Nephron progenitor cell (in vitro differentiated cells): ENCODE measurements at places on chromosomes 2 and 18.

GRCh38 chr18:67463829-67464228, 52.7 kb downstream of the DSEL start:
- H3K4me3 ChIP-seq, result no peak overlapping the region
- H3K4me1 ChIP-seq, result no peaks in the 10 kb centered on the region
- peaks cover 6% of the 10 kb centered on the region for H3K36me3 ChIP-seq
- DNase-seq, result no peak
- H3K27me3 ChIP-seq, result no peaks in the 10 kb centered on the region
- H3K27ac ChIP-seq, result no peak overlapping the region

- no peak overlapping the region for H3K27ac ChIP-seq
- no peak for DNase-seq
- peaks cover 46% of the 10 kb centered on the region for H3K27me3 ChIP-seq
- peaks cover 8% of the 10 kb centered on the region for H3K36me3 ChIP-seq
Observed at GRCh38 chr2:150127346-150127990, 360.0 kb downstream of the RND3 start.

DNA sequence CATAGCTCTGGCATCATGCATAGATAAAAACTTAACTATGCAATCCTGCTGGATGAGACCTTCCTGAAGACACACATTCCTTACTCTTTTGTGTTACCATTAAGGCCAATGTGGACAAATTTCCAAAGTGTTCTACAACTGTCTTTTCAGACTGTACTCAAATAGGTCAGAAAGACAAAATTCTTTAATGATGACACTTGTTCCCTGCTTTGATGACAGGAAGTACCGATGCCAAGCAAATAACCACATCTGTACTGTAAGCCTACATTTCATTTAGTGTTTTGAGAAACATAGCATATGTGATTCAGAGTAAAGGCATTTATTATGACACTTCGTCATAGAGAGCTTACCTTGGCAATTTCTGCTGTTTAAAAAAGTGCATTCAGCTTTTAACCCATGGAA, 55.0 kb downstream of the PMAIP1 start:
- DNase-seq, result no peak
- no peaks in the 10 kb centered on the region for H3K36me3 ChIP-seq
- H3K4me3 ChIP-seq, result no peak overlapping the region
- peaks cover 11% of the 10 kb centered on the region for H3K27me3 ChIP-seq
- H3K4me1 ChIP-seq, result no peaks in the 10 kb centered on the region

- DNase-seq, result peak; percentile 41
- H3K4me1 ChIP-seq, result peaks cover 16% of the 10 kb centered on the region
- peak overlapping the region; percentile 33 for H3K27ac ChIP-seq
- no peaks in the 10 kb centered on the region for H3K27me3 ChIP-seq
Observed at GRCh38 chr18:53698907-53699306, 525.6 kb downstream of the MBD2 start.

- peaks cover 17% of the 10 kb centered on the region for H3K27me3 ChIP-seq
- no peak overlapping the region for H3K4me3 ChIP-seq
- H3K4me1 ChIP-seq, result peaks cover 4% of the 10 kb centered on the region
Observed at GRCh38 chr2:241953324-241953928, 83.9 kb downstream of the RTP5 start.

- H3K4me3 ChIP-seq, result no peak overlapping the region
- H3K27me3 ChIP-seq, result no peaks in the 10 kb centered on the region
- peaks cover 4% of the 10 kb centered on the region for H3K36me3 ChIP-seq
Observed at GRCh38 chr18:10231220-10231619, 223.2 kb upstream of the APCDD1 start.

GRCh38 chr2:18833941-18834340, 244.6 kb upstream of the NT5C1B start:
- no peaks in the 10 kb centered on the region for H3K36me3 ChIP-seq
- H3K4me1 ChIP-seq, result peaks cover 97% of the 10 kb centered on the region
- no peaks in the 10 kb centered on the region for H3K27me3 ChIP-seq
- no peak overlapping the region for H3K27ac ChIP-seq
- DNase-seq, result no peak
- no peak overlapping the region for H3K4me3 ChIP-seq

- H3K4me1 ChIP-seq, result peaks cover 56% of the 10 kb centered on the region
- H3K36me3 ChIP-seq, result peaks cover 25% of the 10 kb centered on the region
- no peak for DNase-seq
- H3K27ac ChIP-seq, result peak overlapping the region; percentile 93
- H3K4me3 ChIP-seq, result peak overlapping the region; percentile 92
Observed at GRCh38 chr2:23940718-23941620, 706 bp downstream of the UBXN2A start.

DNA sequence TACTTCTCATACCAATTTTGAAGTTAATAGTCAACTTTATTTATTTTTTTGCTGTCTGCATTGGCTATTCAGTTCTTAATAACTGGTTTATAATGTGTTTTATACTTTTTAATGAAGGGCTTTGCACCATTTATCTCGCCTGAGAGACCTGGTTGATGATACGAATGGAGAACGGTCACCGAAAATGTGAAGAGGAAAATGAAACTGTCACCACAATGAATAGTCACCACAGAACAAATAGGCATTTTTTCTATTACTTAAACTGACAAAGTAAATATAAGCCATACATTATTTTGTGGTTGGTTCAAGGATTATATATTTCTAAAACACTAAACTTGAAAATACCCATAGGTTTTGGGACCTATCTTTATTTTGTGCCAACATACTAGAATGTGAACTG, 20.4 kb downstream of the C18orf54 start:
- H3K4me3 ChIP-seq, result no peak overlapping the region
- H3K27ac ChIP-seq, result no peak overlapping the region
- no peaks in the 10 kb centered on the region for H3K27me3 ChIP-seq
- H3K4me1 ChIP-seq, result no peaks in the 10 kb centered on the region
- DNase-seq, result no peak
- H3K36me3 ChIP-seq, result peaks cover 56% of the 10 kb centered on the region

DNA sequence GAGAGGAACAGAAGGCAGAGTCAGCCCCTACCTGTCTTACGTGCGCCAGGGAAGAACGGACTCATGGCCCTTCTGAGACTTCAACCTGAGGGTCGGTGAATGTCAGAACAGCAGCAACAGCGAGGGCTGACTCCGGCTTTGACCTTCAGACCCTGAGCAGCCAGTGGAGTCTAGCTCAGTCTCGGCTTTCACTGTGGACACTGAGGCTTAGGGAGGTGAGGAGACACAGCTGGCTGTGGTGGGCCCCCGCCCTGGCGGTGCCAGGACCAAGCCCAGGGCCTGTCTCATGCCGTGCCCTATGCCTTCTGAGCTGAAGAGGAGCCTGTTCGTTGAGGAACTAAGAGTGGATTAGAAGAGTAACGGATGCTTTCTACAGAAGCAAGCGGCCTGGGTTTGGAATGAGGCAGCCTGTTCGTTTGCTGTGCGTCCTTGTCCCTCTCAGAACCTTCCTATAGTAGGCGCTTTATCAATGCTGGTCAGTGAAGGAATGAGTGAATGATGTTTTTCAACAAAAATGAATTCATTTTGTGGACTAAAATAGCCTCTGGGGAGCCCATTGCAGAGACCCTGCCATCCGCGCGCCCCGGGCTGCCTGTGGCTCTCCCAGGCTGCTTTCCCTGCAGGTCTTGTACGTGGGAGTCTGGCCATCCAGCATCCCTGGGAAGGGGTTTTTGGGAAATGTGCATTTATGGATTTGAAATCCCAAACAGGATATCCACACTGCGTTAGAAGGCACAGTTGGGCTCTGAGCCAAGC, 38.9 kb downstream of the ASB1 start:
- H3K4me3 ChIP-seq, result peak overlapping the region; percentile 34

DNA sequence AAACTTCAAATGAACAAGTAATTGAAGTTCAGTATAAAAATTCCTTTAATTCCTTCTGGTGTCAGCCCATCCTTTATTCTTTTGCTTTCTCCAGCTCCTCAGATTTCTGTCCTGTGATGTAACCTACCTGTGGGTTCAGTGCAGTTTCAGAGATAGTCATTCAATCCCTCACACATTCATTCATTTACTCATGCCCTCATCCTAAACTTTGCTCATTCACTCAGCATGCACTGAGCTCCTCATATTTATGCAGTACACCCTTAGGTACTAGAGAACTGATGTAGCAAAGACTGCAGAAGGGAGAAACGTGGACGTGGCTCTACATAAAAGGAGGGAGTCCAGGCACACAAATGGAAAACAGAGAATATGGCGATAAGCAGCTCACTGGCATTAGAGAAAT, 45.3 kb upstream of the STAT1 start:
- no peak overlapping the region for H3K27ac ChIP-seq
- H3K4me1 ChIP-seq, result peaks cover 4% of the 10 kb centered on the region
- DNase-seq, result no peak
- peaks cover 2% of the 10 kb centered on the region for H3K27me3 ChIP-seq
- H3K36me3 ChIP-seq, result peaks cover 2% of the 10 kb centered on the region
- H3K4me3 ChIP-seq, result no peak overlapping the region

- peaks cover 12% of the 10 kb centered on the region for H3K36me3 ChIP-seq
- H3K4me3 ChIP-seq, result no peak overlapping the region
- DNase-seq, result no peak
- peaks cover 21% of the 10 kb centered on the region for H3K4me1 ChIP-seq
- H3K27ac ChIP-seq, result no peak overlapping the region
- H3K27me3 ChIP-seq, result peaks cover 22% of the 10 kb centered on the region
Observed at GRCh38 chr2:74252036-74252435, 53.6 kb downstream of the MTHFD2 start.

DNA sequence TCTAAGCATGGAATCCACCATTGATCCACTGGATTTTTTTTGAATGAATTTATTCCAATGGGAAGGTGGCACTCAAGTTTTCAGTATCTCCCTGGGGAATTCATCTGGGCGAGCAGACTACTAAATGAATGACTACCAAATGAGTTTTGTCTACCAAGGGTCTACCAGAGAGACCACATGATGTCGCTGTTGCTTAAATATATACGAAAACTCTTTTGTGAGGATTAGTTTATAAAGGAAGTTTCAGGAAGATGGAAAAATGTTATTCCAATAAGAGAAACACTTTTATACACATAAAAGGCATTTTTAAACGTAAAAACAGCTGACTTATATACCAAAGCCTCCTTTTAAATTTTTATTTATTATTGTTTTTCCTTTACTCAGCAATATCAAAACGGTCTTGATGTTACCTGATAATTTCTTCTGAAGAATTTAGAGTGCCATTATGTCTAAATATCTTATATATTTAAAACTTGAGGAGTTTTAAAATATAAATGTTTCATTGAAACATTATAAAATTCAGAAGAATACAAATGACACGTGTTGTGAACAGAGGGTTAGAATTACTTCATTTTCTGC, 139.7 kb downstream of the HRH4 start:
- peaks cover 61% of the 10 kb centered on the region for H3K4me1 ChIP-seq
- H3K27ac ChIP-seq, result no peak overlapping the region
- DNase-seq, result peak; percentile 25
- H3K27me3 ChIP-seq, result peaks cover 21% of the 10 kb centered on the region

- DNase-seq, result no peak
- peak overlapping the region; percentile 22 for H3K4me3 ChIP-seq
- peaks cover 91% of the 10 kb centered on the region for H3K4me1 ChIP-seq
- peak overlapping the region; percentile 72 for H3K27ac ChIP-seq
- H3K36me3 ChIP-seq, result no peaks in the 10 kb centered on the region
Observed at GRCh38 chr2:8568543-8569302, 113.1 kb upstream of the ID2 start.

DNA sequence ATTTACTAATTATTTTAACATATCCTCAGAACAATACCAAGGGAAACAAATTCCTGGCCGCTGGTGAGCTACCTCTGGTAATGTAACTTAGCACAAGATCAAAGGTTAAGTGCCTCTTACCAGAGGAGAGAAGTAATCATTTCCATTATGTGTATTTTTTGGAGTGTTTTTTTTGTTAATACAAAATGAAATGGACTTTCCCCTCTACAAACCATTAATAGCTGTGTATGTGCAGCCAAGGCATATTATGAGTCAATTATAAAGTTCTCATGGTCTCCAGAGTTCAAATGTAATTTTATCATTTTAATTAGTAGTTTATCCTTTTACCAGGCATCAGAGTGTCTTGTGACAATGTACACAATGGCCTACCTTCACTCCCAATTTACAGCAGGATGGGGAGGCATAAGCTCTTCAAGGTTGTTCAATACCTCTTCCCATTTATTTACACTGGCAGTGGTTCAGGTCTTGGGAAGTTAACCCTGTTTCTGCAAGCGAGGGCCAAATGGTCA, 242.2 kb downstream of the TGIF1 start:
- peak overlapping the region; percentile 66 for H3K27ac ChIP-seq
- DNase-seq, result no peak
- H3K27me3 ChIP-seq, result peaks cover 4% of the 10 kb centered on the region
- H3K4me3 ChIP-seq, result no peak overlapping the region
